ENCODE measurements at places on chromosomes 5 and 9.
A peak's percentile ranks its signal among the peaks of the same experiment; 100 is the strongest.

DNA sequence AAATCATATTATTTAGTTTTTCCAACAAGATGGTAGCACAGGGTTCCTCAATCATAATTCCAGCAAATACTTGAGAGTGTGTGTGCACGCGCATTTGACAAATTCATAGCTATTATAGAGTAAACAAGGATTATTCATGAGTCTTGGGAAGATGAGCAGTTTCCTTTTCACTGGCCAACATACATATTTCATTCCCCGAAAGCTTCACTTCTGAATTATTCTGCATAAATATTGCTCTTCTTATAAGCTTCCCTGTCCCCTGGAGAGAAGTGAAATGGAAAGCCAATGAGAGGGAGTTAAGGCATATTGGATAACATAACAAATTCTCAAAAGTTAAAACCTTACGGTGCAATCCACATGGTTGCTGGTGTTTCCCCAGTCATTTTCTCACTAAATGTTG, 386.4 kb upstream of the SEMA6A start:
- DNase-seq, result no peak

GRCh38 chr5:14706615-14707021, 42.1 kb downstream of the OTULIN start:
- DNase-seq, result peak; percentile 43

DNA sequence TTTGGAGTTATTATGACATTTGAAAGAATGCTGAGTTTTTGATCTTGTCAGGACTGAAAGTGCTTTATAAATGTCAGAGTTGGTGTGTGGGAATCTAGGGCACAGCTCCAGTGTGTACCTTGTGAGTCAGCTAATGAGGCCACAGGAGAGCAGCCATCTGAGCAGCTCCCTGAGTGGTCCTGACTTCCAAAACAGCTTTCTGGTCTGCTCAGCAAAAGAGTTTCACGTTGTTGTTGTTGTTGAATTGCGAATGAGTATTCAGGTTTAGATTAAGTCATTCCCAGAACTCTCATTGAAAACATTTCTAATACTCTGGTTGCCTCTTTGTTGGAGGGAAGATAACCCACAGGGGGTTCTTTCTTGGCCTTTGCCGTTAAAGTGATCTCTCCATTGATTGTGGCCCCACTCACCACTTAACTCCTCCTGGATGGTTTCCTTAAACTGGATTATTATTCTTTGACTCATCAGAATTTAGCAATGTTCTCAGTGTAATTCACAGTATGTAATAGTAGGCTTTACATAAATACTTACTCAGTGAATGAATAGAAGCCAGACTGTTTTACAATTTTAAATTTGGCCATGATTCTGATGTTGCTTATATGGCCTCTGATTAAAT, 125.1 kb upstream of the SGCD start:
- DNase-seq, result no peak

DNA sequence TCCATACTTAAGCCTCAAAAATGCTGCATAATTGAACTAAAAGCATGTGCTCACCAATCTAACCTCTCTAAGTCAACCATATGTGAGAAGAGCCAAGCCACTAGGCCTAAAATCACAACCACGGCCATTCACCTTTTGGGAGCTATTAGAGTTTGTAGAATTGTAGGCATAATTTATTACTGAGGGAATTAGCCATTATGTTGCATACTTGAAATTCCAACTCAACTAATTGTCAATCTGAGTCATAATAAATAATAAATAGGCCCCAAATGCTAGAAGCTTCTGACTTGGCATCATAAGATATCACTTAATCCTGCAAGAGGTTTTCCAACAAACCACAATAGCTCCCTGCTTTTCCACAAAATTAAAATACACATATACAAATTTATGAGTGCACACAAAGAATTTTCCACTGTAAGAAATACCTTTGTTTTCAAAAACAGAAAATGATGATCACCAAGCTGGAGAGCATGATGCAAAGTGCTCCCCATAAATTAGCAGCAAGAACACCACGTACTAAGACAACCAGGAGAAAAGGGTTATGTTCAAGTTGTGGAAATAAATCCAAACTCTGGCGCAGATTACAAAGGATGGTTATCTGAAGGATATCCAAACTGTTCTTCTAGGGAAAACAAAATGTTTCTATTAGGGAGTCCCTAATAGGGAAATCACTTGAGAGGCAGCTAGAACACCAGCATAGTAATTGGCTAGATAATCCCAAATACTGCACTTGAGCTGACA, 250.0 kb upstream of the SLC30A5 start:
- DNase-seq, result no peak

GRCh38 chr9:126357074-126357473, 30.4 kb downstream of the MVB12B start:
- no peak for DNase-seq

DNA sequence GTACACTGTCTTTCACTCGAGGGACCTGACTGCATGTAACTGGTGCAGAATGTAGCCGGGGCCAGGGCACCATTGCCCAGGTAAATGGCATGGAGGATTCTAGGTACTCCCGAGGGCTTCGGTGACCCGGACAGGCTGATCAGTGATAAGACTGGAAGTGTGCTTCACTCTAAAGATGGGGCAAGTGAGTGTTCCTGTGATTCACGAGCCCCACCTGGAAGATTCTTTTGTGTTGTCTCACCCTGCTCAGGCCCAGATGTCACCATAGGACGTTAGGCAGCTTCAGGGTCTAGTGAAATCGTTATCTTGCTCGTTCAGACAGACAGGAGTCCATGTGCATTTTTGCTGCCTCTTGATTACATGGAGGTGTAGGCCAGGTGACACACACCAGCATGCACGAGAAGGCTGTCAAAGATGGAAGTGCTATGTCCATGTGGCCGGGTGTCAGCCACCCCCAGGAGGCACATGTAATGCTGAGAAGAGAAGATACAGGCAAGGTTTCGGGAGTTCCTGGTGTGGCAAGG, 73.9 kb downstream of the WNK2 start:
- DNase-seq, result no peak

DNA sequence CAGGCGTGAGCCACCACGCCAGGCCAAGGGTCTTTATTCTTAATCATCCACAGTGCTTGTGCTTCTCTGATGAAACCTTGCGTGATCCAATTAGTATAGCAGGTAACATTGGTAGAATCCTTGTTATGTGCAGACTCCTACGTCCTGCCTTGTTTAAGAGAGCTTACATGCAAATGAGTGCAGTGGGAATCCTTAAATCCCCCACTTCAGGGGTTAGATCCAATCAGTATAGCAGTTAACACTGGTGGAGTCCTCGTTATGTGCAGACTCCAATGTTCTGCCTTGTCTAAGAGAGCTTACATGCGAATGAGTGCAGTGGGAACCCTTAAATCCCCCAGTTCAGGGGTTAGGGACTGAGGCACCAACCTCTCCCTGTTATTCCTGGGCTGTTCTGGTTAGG, 193.4 kb downstream of the SEMA6A start:
- DNase-seq, result no peak

DNA sequence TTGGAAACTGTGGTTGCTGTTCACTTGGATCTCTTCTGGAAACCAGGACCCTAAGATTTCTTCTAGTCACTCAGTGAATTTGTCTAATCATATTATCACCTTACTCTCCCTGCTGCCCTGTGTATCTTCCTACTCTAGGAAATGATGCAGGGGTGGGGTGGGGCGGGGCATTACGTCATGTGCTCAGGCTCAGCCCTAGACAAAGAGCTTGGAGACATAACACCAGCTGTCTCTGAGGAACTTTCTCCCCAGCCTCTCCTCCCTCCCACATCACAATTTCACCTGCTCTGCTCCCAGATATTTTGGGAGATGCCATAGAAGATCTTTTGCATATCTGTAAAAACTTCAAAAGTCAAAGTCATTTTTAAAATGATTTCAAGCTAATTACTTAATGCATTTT, 470.4 kb downstream of the ZSWIM6 start:
- DNase-seq, result no peak

- DNase-seq, result peak; percentile 50
Measured at GRCh38 chr5:119031905-119032304, 39.0 kb upstream of the DMXL1 start.

GRCh38 chr9:23567516-23568165, 258.4 kb downstream of the ELAVL2 start:
- no peak for DNase-seq

DNA sequence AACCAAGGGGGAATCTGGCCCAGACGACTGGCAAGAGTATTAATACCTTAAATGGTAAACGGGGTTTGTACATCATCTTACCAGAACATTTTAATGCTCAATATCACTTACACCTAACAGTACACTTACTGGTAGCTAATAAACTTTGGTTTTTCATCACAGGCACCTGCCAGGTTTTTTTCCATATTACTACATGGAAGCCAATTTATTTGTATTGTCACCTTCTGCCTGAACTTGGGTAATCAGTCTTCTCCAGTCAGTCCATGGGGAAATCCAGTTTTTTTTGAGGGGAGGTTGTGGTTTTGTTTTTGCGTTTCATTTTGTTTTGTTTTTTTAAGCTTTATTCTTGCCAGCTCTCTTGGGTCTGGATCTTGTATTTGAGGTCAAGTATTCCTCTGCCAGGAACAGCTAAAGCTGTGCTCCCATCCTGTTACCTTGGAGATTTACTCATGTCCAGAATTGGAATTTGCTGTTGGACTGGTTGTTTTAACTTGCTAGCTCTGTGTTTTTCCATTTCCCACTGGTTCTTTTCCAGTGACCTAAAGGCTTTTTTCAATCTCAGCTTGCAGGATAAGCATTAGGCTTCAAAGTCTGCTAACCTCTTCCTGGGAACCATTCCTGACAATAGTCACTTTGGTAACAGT, 11.1 kb upstream of the NADK2 start:
- no peak for DNase-seq

DNA sequence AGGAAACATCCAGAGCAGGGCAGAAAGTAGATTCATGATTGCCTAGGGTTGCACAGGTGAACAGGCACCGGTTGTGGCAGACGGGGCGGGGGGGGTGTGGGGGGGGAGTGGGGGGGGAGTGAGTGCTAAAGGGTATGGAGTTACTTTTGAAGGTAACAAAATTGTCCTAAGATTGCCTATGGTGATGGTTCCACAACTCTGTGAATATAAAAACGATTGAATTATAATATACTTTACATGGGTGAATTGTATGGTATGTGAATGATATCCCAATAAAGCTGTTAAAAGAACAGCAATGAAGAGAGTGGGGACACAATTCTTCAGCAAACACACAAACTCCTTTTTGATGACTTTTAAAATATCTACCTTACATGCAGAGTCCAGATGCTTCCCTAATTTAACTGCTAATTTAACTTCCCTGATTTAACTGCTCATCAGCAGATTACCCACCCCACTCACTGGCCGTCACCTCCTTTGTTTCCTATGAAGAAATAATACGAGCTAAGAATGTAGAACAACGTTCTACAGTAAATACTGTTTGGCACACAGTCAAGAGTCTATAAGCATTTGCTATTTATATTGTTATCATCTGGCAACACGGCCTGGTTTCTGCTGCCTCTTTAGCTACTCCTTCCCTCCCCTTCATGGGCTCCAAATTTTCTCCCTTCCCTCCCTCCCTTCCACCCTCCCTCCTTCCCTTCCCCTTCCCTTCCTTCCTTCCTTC, 83.5 kb downstream of the PTCH1 start:
- peak; percentile 31 for DNase-seq

GRCh38 chr5:138985256-138985655, 110.1 kb upstream of the LRRTM2 start:
- no peak for DNase-seq

DNA sequence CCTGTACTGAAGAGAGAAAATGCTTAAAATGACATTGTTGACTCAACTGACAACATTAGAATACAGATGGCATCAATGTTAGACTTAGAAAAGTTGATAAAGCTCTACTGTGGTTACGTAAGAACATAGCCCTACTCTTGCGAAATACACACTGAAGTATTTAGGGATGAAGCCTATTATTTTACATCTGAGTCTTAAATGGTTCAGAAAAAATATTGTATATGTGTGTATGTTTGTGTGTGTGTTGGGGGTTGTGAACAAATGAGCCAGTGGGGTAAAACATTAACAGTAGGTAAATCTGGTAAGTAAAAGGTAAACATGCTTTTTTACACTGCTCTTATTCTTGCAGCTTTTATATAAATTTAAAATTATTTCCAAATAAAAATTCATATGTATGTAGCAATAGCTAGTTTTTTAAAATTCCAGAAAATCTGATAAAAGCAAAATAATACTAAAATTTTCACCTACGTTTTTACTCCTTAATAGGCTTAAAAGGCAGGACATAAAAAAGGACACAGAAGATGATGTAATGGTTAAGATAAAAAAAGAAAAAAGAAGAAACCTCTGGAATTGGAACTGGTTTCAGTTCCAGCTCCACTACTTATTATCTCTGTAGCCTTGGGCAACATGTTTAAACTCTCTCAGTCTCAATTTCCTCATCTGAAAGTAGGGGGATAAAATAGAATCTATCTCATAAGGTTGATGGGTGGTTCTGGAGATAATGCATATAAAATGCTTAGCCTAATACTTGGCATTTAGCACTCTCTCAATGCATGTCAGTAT, 44.3 kb downstream of the GARNL3 start:
- DNase-seq, result no peak

GRCh38 chr9:112793213-112793810, 42.8 kb downstream of the SNX30 start:
- peak; percentile 73 for DNase-seq

DNA sequence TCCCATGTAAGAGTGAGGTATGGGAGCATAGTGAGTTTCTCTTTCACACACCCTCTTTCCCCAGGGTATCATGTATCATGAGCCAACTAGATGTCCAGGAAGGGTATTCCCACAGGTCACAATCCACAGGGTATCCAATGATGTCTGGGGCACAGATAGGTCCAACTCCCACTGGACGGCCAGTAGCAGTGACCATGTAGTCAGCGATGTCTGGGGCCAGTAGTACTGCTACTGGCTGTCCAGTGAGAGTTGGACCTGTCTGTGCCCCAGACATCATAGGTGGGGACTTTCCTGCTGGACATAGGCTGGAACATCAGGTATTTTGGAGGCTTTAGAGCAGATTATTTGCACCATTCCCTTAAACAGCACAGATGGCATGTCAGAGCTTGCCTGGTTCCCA, 352.6 kb upstream of the SGCD start:
- DNase-seq, result no peak

GRCh38 chr9:136341042-136341655, 13.8 kb downstream of the GPSM1 start:
- no peak for DNase-seq

DNA sequence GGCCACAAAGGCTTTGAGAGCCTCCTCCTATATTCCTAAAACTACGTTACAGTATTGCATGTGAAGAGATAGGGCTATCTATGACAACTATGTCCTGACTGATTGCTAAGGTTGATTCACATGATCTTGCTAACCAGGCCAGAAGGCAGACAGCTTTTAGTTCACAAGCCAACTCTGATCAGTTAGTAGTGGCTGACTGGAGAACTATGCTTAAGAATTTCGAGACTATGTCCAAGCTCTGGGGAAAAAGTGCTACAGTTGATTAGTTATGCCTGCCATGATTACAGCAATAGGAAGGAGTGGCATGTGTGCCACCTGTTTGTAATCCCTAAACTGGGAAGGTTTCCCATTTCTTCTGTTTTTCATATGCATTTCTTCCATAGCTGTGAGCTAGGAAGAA, 223.4 kb downstream of the DOCK8 start:
- DNase-seq, result no peak

GRCh38 chr5:146785065-146785464, 93.5 kb downstream of the PPP2R2B start:
- DNase-seq, result peak; percentile 75

All from common myeloid progenitor, CD34-positive (primary cell).